ENCODE measurements at places on chromosomes 3 and 15.
A peak's percentile ranks its signal among the peaks of the same experiment; 100 is the strongest.

- DNase-seq: no peak
Observed at GRCh38 chr15:86849558-86850285, 770.1 kb downstream of the AGBL1 start.

DNA sequence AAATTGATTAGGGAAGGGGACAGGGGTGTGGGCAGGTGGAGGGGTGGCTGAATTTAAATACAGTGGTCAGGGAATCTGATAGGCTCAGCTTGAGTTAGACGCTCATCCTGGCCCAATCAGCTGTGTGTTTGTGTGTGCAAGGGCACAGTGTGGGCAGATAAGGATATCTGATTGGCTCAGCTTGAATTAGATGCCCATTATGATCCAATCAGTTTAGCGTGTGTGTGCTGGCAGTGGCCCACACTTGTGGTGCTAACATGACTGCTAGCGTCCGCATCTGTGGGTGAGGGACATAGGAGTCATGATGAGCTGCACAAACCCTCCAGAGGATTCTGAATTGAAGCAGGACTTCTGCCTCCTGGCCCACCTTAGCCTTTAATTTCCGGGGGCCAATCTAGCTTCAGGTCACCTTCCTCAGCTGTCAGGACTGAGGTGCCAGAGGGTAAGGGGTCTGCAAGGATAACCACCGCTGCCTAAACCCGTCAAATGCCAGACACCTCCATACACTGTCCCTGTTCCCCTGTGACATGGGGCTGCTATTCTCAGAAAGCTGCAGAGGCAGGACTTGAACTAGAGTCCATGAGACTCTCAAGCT lies 97.3 kb downstream of the CORO2B start:
- no peak for DNase-seq

DNA sequence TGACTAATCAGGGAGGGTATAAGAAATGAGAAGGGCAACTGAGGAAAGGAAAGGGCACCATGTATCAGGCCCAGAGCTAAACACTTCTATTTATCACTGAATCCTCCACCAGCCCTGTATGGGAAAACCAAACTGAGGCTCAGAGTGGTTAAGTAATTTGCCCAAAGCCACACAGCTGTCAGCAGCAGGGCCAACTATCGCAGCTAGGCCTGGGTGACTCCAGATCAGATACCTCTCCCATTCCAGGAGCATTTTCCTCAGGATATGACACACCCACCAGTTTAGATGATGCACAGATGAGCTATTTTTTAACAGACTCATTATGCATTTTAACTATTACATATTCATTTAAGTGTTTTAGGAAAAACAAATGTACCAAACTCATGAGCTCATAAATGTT lies 14.5 kb downstream of the NUP210 start:
- no peak for DNase-seq

- no peak for DNase-seq
Observed at GRCh38 chr3:55579496-55579895, 92.4 kb upstream of the WNT5A start.

DNA sequence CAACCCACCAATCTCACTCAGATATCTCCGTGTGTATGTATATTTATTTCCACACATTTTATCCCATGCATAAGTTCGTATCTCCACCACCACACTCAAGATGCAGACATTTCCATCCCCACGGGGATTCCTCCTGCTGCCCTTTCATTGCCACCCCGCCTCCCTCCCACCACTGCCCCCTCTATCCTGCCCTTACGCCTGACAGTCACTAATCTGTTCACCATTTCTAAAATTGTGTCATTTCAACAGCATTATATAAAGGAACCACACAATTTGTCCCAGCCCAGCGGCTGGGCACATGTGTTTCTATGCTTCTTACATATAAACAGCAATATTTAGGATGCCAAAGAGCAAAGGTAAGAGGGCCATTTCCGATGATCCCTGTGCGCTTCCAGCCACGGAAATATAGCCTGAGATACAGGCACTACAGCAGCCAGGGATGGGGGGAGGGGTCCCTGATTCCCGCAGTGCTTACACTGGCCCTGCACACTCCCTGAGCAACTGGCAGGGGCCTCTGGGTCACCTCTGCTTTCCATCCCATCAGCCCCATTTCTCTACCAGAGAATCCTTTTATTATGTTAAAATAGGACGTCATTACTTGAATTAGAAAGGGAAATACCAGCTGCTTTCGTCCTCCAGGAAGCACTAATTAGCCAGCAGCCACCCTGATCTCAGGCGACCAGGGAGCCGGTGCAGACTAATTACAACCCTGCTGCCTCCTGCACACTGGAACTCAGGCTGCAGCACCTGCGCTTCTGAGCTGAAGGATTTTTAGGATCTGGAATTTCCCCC lies 372.0 kb upstream of the ATP10A start:
- no peak for DNase-seq

DNA sequence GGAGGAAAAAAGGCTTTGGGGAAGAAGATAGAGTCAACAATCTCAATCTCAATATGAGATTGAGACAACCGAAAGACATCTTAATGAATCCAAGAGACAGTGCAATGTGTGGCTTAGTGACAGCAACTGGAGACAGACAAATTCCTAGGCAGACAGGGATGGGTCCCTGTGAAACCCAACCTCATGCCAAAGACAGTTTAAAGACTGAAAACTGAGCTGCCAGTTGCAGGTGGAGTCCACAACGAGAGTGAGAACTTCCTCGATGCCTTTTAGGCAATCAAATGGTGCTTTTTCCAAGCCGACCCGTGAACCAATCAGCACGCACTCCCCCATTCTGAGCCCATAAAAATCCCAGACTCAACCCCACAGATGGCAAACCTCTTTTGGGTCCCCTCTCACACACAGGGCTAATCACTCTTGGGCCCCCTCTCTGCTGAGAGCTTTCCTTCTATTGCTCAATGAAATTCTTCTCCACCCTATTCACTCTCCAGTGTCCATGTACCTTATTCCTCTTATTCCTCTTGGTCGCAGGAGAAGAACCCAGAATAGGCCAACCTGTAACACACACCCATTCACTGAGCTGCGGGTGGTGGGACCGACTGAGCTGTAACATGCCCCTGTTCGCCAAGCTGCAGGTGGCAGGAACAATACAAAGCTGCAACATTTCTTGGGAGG lies 34.8 kb downstream of the ZMAT3 start:
- DNase-seq: no peak

GRCh38 chr3:23312866-23313265 lies 109.7 kb downstream of the UBE2E2 start:
- DNase-seq: no peak

- DNase-seq: peak; percentile 10
Observed at GRCh38 chr15:92226020-92226612, 167.6 kb upstream of the ST8SIA2 start.

GRCh38 chr3:88150371-88150770 lies 612 bp downstream of the C3orf38 start:
- DNase-seq: peak; percentile 29

DNA sequence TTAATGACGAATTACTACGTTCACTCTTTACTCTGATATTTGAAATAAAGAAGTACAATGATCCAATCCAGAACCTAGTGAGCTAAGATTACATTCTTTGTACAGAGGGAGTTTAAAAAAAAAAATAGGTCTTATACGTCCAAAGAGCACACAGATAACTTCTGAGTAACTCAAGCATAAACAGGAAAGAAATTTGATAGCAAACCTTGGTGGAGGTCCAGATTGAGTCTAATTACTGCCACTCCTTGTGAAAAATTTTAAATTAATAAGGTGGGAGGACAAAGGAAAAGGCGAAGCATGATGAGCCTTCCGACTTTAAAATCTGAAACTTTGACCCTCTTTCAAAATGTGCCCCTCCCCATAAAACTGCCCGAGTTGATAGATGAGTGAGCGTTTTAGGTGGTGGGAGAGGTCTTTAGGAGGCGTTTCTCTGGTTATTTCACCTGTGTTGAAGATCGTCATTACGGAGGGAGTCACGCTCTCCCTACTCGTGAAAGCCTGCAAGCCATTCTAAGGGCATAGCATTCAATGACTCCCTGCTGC lies 127.0 kb upstream of the ROBO2 start:
- no peak for DNase-seq

DNA sequence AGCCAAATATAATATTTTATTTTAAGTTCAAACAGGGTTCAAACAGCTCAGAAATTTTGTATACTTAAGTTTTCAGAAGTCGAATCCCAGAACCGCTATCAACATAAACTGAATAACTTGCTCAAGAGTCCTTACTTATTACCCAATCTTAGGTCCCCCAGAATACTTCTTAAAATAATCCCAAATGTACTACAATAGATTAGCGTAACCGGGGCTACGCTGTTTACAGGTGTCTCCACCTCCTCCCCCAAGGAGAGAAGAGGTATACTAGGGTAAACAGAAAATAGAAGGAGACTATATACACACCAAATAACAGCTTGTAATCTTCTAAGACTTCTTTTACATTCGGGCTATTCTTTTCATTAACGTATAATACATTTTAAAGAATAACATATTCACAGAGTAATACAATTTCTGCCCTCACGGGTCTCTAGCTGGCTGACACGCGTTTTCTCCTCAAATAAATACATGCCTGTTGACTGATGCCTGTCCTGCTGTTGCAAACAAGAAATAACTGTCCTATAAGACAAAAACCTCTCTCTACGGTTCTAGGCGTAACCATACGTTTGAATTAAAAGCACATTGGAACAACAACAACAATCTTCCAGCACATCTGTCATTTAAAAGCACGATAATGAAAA lies 1.3 kb downstream of the DENND4A start:
- peak; percentile 40 for DNase-seq

GRCh38 chr3:72339670-72340030 lies 508.6 kb downstream of the SHQ1 start:
- no peak for DNase-seq

DNA sequence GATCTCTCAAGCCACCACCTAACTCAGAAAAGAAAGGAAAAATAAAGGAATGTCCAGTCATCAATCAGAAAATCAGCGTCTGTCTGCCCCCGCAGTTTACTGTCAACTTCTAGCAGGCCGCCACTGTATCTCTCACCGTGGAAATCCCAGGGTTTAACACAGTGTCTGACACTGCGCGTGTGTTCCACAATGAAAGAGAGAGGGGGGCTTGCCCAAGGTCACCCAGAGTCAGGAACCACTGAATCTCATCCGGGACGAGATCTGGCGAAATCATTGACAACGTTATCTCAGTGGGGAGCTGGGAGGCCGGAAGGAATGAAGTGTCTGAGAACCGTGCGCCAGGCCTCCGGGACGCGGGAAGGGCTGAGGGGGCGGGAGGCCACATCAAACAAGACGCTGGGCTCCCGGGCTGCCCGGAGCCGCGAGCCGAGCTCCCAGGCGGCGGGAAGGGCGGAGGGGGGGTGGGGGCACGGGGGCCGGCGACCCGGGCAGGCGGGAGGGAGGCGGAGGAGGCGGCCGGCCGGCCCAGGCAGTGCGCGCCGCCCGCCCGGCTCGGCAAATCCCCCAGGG lies 2.2 kb upstream of the HES1 start:
- no peak for DNase-seq

DNA sequence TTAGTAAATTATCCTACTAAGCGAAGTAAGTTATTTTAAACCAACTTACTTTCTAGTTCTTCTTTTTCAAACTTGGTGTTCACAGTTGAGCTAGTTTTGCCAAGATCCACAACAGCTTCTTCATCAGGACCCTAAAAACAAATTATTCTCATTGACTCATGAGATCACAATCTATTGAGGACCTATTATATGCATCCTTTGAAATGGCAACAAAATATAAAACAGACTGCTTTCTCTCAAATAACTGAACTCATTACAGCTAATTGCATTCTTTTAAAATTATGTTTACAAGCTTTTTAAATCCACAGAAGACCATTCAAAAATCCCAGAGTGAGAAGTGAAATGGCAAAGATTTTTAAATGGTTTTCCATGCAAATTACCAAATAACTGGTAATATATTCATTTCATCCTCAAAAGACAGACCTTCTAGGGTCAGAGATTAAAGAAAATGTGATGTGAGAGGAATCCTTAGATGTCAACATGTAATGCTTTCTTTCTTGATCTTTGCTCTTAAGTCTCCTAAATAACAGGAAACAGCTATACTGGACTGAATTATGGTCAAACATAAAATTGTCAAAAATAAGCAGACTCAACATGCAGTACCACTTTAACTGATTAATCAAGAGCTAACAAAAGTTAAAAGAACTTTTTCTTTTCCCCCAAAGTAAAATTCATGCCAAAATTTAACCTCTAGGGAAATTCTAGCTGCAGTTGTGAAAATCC lies 31.7 kb downstream of the SLC4A7 start:
- no peak for DNase-seq

DNA sequence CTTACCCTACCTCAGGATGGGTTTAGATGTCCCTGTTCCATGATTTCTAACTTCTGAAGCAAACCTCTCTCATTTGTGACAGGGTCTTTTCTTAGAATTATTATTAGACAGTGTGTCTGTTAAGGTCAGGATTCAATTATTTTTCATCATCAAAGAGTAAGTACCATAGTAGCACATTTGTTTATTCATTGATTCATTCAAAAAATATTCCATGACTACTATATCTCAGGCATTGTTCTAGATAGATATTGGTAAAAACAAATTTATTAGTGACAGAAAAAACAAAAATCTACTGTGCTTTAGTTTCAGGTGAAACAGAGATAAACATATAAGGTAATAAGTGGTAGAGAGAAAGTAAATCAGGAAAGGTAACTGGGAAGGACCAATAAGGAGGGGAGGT lies 3.5 kb upstream of the PLOD2 start:
- DNase-seq: no peak

- no peak for DNase-seq
Observed at GRCh38 chr3:161415506-161416231, 44.4 kb upstream of the SPTSSB start.

DNA sequence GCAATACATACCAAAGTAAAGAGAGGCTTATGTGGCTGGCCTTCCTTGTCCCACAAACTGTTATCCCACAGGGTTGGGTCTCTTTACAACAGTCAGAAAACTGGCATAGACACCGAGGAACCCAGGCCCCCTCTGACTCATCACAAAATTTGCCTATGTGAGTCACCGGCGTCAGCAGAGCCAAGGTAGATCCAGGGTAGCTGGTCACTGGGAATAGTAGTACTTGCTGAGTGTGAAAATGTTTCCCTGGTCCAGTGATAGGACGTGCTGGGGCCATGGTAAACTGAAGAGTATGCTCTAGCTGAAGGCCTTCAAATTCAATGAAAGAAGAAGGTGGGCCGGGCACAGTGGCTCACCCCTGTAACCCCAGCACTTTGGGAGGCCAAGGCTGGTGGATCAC lies 27.1 kb upstream of the SKIL start:
- no peak for DNase-seq

GRCh38 chr15:49196856-49197255 lies 26.8 kb downstream of the GALK2 start:
- DNase-seq: no peak

Measured in CD4-positive, alpha-beta T cell treated with Interleukin-4 for 4 hours (primary cell).